ENCODE measurements at places on chromosomes 3 and 15.
A peak's percentile ranks its signal among the peaks of the same experiment; 100 is the strongest.

GRCh38 chr3:17387108-17387507, 355.3 kb downstream of the TBC1D5 start:
- DNase-seq: no peak

DNA sequence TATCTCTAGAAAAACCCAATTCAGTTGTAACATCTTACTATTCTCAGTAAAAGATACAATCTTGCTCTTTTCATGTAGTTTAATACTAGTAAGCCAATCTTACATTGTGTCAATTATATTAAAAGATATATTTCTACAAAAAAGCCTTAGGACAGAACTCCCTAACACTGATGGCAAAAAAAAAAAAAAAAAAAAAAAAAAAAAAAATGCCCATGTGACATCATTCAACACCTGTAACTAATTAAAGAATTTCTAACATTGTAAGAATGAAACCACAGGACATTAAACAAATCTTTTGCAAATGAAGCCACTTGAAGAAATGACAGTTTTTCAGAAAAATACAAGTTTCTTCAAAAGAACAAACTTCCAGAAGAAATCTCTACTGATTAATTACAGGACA, 119.8 kb downstream of the SUCLG2 start:
- DNase-seq: no peak

GRCh38 chr3:105542282-105543019, 175.7 kb downstream of the ALCAM start:
- DNase-seq: no peak

DNA sequence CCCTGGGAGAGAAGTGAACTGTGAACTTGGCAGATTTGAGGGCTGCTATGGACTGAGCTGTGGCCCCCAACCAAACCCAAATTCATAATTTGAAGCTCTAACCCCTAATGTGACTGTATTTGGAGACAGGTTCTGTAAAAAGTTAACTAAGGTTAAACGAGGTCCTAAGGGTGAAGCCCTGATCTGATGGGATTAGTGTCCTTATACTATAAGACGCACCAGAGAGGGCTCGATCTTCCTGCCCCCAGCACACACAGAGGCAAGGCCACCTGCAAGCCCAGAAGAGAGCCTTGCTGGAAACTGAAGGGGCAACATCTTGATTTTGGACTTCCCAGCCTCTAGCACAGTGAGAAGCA, 34.0 kb downstream of the TKT start:
- DNase-seq: no peak

DNA sequence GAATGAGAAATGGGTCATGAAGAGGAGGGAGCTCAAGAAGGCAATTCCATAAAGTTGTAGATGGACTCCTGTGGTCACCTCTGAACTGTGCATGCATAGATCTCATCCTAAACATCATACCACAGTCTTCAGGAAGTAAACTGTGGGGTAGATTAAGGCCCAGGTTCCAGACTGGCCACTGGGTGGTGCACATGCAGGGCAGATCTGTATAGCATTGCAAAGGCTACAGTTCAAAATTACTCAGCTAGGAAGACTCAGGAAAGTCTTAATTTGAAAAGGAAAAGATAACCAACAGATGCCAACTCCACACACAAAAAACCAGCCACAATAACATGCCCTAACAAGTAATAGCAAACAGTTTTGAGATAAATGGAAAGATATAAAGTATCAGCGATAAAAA, 20.3 kb downstream of the KY start:
- DNase-seq: peak; percentile 65

- peak; percentile 40 for DNase-seq
Measured at GRCh38 chr15:80957556-80957955, 32.1 kb downstream of the MESD start.

- no peak for DNase-seq
Measured at GRCh38 chr3:134810052-134810435, 15.0 kb downstream of the EPHB1 start.

Measured in cardiac fibroblast (primary cell).